ENCODE measurements at places on chromosomes 6 and 20.
A peak's percentile ranks its signal among the peaks of the same experiment; 100 is the strongest.

GRCh38 chr6:134060491-134061106 is 8.2 kb upstream of the SLC2A12 start:
- DNase-seq: no peak

GRCh38 chr20:49276161-49276960 is 1.5 kb downstream of the ZNFX1 start:
- peak; percentile 65 for DNase-seq

GRCh38 chr6:97186416-97186999 is 96.5 kb downstream of the MMS22L start:
- peak; percentile 40 for DNase-seq

- DNase-seq: no peak
Observed at GRCh38 chr20:62732031-62732760, 23.6 kb downstream of the NTSR1 start.

DNA sequence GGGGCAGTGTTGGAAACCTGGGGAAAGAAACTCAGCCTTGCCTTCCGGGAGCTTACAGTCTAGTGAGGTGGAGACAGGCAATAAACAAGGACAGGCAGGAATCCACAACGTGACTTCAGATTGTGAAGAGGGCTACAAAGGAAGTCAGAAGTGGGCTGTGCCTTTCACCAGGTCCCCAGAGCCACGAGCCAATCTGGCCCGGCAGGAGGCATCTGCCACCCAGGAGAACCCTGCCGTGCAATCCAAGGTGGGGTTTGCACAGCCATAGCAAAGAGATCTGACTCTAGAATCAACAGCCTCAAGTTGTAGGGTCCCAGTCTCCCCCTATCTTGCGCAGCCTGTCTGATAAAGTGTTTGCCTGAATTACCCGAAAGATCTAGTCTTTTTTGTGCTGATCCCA is 5.5 kb downstream of the SLC32A1 start:
- no peak for DNase-seq

- no peak for DNase-seq
Observed at GRCh38 chr6:79435746-79436145, 101.5 kb downstream of the LCA5 start.

GRCh38 chr20:38181207-38181801 is 16.2 kb upstream of the TGM2 start:
- DNase-seq: peak; percentile 55

DNA sequence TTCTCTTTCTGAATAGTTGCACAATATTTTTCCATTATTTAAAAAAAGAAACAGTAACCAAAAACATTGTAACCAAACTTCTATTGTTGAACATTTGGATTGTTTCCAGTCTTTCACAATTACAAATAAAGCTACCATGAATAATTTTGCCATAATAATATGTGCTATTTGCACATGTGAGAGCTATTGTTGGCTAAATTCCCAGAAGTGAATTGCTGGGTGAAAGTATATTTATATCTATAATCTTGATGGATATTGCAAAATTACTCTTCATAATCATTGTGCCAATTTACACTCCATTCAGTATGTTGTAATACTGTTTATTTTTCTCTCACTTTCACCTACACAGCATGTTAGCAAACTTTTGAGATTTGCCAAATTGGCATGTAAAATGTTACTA is 36.6 kb upstream of the SLC22A16 start:
- no peak for DNase-seq

GRCh38 chr6:148771896-148772554 is 25.2 kb downstream of the UST start:
- no peak for DNase-seq

DNA sequence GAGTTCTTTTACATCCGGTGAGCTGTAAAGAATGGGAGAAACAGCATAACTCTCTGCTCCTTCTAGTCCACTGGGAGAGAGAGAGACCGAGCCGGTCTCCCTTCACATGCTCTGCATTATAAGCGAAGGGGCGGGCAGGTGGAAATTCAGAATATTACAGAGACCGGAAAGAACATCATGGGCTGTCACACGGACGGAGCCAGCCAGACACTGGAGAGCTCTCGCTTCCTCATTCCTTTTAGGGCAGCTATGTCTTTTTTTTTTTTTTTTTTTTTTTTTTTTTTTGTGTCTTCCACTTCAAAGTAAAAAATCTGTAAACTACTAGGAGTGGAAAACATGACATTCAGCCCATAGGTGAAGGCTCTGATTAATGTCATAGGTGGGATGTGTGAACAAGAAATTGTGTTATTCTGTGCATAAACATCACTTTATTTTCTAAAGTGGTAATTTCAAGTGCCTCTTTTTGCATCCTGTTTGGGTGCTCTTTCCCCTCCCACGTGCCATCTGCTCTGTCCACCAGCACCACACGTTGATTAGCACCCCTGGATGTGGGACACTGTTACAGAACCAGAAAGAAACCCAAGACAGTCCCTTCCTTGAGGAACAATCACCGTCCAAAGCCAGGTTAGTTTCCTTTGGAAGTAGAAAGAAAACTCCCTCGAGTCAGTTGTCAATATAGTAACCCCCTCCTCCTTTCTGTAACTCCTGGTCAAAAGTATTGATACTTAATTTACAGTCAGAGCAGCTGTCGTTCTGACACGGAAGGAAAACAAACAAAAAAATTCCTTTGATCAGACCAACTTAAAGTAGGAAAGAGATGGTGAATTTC is at the start of gene TAGAP:
TAGAP (minus strand) TSS at position 93 of the 829 bp plus-strand sequence. CDS start 845 bp downstream, outside the sequence.
- peak; percentile 80 for DNase-seq

GRCh38 chr6:168892031-168892430 is 361.6 kb downstream of the THBS2 start:
- no peak for DNase-seq

GRCh38 chr20:62546606-62547005 is 70.8 kb upstream of the GATA5 start:
- DNase-seq: no peak

DNA sequence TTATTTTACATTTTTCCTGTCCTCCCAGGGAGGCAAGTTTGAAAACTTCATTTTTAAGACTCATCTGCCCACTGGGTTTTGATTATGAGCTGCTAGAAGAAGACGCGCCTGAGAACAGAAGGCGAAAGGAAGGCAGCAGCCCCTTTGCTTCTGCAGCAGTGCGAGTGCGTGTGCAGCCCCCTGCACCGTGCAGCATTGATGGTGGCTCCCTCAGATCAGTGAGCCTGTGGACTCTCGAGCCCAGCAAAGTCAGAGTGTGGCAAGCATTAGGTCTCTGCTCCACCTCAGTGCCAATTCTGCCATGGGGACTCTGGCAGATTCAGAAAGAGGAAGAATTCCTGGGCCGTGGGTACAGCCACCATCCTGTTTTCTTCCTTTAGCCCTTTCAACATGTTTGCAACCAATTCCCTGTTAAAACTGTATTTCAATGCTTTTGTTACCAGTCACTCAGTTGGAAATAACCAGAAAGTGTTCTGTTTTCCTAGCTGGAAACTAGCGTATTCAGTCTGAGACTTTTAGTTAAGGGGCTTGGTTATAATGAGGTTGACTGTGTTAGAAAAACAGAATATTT is 134.8 kb upstream of the OGFRL1 start:
- DNase-seq: no peak

DNA sequence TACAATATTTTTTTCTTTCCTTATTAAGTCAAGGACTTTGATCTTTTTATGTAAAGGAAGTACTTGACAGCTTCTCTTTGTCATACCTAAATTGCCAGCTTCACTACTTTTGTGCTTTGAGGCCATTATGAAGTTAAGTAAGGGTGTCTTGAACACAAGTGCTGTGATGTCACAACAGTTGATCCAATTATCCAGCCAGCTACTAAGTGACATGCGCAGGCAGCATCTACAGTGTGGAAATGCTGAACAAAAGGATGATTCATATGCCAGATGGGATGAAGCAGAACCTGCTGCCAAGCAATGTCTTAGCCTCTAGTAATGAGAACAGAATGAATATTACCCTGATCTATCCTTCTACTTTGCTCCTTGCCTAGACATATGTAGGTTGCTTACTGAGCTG is 68.3 kb upstream of the TMEM244 start:
- no peak for DNase-seq

- DNase-seq: no peak
Observed at GRCh38 chr6:126535138-126535537, 195.2 kb downstream of the CENPW start.

- DNase-seq: peak; percentile 35
Observed at GRCh38 chr20:46970937-46971630, 76.4 kb downstream of the EYA2 start.

DNA sequence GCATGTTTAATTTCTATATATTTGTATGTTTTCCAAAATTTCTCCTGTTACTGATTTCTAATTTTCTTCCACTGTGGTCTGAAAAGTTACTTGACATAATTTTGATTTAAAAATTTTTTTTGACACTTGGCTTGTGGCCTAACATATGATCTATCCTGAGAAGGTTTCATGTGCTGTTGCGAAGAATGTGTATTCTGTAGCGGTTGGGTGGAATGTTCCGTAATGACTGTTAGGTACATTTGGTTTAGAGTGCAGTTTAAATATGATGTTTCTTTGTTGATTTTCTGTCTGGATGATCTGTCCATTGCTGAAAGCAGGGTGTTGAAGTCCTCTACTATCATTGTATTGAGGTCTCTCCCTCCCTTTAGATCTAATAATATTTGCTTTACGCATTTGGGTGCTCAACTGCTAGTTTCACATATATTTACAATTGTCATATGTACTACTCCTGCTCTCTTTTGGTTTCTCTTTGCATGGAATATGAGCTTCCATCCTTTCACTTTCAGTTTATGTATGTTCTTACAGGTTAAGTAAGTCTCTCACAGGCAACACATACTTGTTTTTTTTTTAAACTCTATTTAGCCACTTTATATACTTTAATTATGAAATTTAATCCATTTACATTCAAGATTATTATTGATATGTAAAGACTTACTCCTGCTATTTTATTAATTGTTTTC is 19.5 kb upstream of the EDN1 start:
- no peak for DNase-seq

- peak; percentile 64 for DNase-seq
Observed at GRCh38 chr20:1535420-1536175, 21.9 kb downstream of the SIRPD start.

DNA sequence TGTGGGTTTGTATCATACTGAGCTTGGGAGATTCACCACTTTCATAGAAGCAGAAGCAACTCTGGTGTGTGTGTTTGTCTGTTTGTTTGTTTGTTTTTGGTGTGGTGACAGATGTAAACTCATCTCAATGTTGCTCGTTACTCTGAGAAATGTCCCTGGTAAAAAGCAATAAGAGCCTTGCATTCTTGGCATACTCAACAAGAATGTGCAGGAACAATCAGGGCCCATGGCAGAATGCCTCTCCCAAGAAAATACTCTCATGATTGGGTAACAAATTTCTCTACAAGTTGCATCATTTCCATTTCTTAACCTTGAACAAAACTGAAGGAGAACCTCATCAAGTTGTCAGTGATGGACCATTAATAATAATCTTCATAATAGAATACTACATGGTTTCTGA is 43.0 kb upstream of the PKHD1 start:
- no peak for DNase-seq

DNA sequence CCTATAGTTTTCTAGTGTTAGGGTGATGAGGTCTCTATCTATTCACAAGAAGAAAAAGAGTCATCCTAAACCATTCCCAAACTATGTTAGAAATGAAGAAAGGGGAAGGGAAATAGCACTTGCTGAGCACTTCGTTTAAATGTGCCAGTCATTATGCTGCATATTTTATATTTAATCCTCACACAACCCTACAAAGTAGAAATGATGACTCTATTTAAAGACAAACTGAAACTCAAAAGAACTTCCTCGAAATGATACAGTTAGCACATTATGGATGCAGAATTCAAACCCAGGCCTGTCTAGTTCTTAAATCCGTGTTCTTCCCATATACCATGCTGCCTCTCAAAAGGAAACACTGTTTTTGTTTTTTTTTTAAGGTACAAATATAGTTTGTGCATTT is 174.6 kb downstream of the GMPR start:
- DNase-seq: no peak

DNA sequence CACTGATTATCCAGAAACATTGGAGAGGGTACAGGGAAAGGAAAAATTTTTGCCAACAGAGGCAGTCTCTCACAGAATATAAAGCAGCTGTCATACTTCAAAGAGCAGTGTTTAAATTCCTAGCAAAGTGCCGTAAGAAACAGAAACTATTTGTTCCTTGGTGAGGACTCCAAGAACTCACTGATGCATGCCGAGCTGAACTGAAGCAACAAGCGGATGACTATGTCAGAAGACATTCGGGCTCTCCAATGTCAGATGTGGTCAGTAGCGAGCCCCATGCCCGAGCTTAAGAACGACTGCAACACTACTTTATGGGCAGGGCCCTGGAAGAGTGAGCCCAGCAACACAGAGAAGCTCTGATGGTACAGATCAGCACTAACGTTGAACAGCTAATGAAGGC is 54.7 kb downstream of the OR2B6 start:
- no peak for DNase-seq

DNA sequence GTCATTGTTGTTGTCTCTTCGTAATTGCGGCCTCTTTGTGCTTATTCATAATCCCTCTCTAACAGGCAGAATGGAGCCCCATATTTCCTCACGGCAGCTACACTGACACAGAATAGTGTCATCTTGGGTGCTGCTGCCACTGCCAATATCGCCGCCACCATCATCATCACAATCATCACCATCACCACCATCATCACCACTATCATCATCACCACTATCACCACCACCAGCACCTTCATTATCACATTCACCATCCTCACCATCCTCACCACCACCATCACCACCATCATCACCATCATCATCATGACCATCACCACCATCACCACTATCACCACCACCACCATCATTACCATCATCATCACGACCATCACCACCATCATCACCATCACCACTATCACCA is 10.8 kb downstream of the NPBWR2 start:
- no peak for DNase-seq

- DNase-seq: no peak
Observed at GRCh38 chr6:110493253-110493800, 16.9 kb upstream of the SLC22A16 start.

GRCh38 chr6:4084444-4085331 is 5.8 kb upstream of the FAM217A start:
- DNase-seq: no peak

DNA sequence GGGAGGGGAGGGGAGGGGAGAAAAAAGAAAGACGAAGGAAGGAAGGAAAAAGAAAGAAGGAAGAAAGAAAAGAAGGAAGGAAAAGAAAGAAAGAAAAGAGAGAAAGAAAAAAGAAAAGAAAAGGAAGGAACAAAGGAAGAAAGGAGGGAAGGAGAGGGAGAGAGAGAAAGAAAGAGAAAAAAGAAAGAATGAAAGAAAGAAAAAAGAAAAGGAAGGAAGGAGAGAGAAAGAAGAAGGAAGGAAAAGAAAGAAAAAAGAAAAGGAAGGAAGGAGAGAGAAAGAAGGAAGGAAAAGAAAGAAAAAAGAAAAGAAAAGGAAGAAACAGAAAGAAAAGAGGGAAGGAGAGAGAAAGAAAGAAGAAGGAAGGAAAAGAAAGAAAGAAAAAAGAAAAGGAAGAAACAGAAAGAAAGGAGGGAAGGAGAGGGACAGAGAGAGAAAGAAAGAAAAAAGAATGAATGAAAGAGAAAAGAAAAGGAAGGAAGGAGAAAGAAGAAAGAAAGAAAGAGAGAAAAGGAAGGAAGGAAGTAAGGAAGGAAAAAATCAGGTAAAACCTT is 225.3 kb downstream of the TPBG start:
- no peak for DNase-seq

All from GM13977 (cell line).